ENCODE measurements at places on chromosomes 6 and 20. TPM values are rescaled to one million over a fixed set of nuclear protein-coding genes. Genes with fewer than 3 reads are reported as not detected.

The OR2B6 gene
- 0.07 TPM for total RNA-seq

The CCN2 gene
- 658 TPM for total RNA-seq

The MOG gene
- total RNA-seq, result not detected

The CGA gene
- not detected for total RNA-seq

All from smooth muscle cell of the pulmonary artery (primary cell).